ENCODE measurements at places on chromosomes 1 and 21.

GRCh38 chr1:32891241-32891570 is 4.9 kb downstream of the HPCA start:
- ATAC-seq = no peak

DNA sequence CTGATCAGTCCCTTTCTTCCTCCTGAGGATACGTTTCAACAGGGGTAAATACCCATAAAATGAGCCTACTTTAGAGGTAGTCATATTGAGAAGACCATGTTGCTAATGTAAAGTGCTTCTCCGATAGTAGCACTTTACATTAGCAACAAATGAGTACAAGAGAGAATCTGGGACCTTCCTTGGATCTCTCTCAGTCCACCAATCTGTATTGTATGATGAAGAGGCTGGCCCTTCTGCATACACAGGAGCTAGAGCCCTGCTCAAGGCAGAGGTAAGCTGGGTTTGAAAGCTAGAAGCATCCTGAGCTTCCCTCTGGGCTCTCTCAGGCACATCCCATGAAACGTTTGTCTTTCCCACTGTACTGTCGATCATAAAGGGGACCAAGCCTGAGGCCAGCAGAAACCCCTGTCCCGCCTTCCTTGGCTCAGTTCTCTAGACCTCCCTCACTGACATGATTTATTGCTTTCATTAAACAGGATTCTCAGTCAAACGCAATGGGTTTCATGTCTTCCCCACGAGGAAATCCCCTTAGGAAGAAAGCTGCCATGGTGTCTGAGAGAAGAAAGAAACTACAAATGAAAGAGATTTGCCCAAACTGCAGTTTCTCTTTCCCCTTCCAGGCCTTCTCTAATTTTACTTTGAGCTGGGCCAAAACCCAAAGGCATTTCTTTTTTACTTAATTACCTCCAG is 62.8 kb upstream of the BCAR3 start:
- ATAC-seq = peak; percentile 37

DNA sequence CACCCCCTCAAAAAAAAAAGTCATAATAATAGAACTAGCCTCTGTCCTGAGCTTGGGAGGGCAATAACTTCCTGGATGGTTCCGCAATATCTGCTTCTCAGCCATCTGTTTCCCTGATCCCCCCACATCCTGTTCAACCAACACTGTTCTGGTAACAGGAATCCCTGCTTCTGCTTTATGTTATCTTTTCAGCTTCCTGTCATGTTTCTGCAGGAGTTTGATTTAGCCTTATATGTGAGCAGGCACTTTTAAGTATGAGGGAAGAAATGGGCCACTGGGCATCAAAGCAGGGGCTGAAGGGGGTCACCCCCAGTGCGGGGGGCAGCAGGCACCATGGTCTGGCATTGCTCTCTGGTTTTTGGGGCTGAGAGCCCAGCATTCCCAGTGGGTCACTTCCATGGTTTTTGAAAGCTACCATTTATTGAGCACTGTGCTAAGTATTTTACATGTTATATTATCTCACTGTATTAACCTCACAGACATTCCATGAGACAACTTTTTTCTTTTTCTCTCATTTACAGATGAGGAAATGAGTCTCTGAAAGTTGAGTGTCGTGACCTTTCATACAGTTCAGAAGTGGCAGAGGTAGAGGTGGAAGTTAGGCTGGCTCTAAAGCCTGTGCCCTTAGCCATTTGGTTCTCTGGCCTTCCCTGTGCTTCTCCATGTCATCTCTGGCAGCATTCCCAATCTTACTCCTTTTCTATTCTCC is 61.9 kb downstream of the DNTTIP2 start:
- ATAC-seq = no peak

GRCh38 chr21:27513016-27513415 is 546.1 kb upstream of the ADAMTS5 start:
- ATAC-seq = no peak

DNA sequence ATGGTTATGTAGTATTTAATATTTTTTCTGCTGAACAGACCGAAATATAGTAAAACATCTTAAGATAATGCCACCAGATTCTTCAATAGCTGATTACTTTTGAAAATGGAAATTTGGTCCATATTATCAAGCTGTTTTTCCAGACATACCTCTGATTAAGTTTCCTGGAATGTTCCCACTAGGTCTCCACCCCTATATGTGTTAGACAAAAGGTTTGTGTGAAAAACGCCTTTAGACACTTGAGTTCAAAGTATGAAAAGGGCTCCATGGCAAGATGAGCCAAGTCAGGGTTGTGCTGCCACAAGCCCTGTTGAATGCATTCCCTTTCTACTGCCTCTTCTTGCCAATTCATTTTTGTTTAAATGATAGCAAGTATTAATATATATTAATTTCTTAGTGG is 52.7 kb downstream of the ZBTB17 start:
- ATAC-seq = no peak

DNA sequence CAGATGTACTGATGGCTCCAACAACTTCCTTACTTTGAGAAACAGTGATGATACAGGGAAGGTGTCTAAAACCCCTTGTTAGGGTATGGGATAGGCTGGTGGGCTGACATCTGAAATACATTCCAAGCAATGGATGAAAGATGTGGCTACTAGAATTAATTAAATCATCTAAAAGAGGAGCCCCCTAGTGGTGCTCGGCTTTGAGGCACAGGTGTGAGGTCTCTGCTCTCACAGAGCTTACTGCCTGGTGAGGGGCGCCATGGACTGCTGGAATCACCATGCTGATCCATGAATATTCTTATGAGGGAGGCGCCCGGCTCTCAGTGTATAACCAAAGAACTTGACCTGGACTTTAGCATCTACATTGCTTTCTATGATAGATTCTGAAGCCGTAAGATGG is 48.5 kb downstream of the GNG4 start:
- ATAC-seq = peak; percentile 82

- ATAC-seq = no peak
These were observed 375.1 kb upstream of the ZP4 start for GRCh38 chr1:238265866-238266265.

DNA sequence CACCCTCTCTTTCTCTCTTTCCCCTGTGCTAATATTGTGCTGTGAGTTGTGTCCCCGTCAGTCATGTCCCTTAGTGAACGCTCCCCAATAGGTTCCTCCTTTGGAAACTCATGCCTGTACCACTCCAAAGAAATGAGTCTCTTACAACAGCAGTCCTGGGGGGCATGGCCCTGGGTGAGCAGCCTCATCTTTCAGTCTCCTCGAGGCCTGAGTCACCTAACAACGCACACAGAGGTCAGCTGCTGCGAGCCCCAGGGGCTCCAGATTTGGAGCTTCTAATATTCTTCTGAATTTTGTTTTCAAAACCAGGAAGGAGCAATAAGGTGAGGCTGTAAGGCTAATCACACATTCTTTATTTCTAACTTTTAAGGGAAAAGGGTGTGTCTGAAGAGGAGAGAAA is 30.5 kb upstream of the ZBTB8A start:
- ATAC-seq = no peak

DNA sequence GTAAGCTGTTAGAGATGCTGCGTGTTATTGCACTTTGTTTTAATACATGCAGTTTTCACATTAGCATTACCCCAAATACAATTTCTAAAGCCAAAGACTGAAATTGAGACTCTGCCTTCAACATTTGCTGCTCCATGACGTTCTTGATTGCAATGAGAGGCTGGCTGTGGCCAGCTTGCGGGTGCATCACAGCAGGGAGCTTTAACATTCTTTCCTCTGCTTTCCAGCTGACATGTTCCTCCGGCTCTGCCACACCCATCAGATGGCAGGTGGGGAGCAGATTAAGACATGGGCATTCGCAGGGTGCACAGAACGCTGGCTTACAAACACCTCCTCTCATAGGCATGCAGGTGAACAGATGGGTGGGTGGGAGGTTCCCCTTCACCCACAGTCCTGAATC is 314.1 kb downstream of the DISC1 start:
- no peak for ATAC-seq

GRCh38 chr21:20999659-21000058 is 1.4 kb downstream of the NCAM2 start:
- ATAC-seq = no peak

GRCh38 chr21:30255679-30256078 is 27.1 kb downstream of the KRTAP24-1 start:
- ATAC-seq = no peak

DNA sequence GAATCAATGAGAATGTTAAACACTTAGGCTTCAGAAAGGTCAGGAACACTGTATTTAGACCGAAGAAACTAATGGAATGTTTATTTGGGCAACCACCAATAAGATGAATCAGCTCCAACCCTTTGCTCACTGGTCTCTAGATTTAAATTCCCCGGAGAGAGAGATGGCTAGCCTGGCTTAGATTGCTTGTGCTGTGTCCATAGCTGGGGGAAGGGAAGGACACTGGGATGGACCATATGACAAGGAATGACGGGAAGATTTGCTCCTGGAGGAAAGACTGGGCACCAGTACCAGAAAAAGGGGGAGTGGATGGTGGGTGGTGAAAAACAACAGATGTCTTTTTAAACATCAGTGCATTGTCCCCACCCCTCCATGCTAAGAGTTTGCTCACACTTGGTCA is 426.6 kb downstream of the DUSP10 start:
- no peak for ATAC-seq

- ATAC-seq = no peak
These were observed 145.4 kb downstream of the GALNT2 start for GRCh38 chr1:230212405-230212936.

GRCh38 chr1:93675271-93675670 is 6.4 kb downstream of the BCAR3 start:
- ATAC-seq = no peak

DNA sequence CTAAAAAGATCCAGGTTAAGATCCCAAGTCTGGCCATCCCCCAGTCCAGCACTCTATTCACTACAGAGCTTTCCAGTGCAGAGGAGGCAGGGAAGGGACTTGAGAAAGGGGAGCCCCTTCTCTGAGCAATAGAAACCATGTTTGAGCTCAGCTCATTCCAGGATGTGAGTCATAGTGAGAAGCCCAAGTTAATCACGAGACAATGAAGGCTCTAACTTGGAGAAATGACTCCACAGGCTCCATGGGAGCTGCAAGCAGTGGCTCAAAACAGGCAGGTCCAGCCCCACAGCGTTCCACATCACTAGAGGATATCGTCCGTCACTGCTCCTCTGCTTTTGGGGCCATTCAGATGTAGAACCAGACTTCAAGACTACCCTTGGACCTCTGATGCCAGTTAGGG is 59.1 kb downstream of the CAMK2N1 start:
- ATAC-seq = peak; percentile 45

DNA sequence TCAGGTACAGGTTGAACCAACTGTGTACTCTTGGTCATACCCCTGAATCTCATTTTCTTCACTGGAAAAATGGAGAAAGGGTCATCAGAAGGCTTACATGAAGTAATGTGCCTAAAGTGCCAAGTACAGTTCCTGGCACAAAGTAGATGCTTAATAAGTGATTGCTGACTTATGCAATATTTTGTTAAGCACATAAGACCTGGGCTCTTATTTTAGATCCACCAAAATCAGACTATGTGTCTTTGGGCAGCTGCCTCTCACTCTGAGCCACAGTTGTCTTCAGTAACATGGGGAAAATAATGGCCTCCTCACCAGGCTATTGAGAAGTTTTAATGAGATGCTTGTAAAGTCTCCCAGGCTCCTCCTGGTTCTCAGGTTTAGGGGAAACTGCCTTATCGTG is 74.3 kb upstream of the TRABD2B start:
- ATAC-seq = no peak

GRCh38 chr1:226979517-226980121 is 39.5 kb downstream of the COQ8A start:
- ATAC-seq = no peak

GRCh38 chr1:163670989-163671757 is 349.4 kb downstream of the NUF2 start:
- ATAC-seq = no peak

DNA sequence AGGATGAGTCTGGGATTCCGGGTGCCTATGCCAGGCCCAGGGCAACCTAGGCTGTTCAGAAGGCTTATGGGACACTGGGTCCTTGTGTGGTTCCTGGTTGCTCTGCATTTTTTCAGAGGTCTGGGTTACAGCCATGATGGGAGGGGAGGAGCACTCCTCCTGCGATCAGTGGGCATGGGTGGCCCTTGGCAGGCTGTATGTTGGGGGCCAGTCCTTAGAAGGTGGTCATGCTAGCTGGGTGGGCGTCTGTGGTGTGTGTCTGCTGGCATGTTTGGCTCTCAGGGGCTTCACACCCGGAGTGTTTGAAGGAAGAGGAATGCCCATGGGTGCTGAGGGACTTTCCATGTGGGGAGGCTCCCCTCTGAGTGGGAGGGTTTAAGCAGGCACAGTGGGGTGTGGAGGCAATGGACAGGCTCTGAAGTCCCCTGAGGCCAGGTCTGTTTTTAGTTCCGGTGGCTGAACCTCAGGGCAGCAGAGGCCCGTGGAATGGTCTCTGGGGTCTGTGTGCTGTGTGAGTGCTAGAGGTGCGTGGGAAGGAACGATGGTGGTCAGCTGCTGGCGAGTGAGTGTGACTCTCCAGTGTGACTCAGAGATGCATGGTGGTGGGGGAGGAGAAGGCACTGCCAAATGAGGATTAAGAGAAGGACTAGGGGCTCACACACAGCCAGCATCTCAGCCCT is 25.3 kb downstream of the CACNA1E start:
- peak; percentile 35 for ATAC-seq

DNA sequence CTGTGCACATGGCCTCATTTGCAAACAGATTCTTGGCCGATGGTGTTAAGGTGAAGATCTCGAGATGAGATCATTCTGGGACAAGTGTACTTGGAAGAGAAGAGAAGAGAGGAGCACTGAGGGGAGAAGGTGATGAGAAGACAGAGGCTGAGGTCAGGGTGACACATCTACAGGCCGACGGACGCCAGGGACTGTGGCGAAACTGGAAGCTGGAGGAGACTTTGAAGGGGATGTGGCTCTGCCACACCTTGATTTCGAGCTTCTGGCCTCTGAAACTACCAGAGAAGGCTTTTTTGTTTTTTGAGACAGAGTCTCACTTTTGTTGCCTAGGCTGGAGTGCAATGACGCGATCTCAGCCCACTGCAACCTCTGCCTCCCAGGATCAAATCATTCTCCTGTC is 137.5 kb upstream of the TMEM51 start:
- ATAC-seq = no peak

DNA sequence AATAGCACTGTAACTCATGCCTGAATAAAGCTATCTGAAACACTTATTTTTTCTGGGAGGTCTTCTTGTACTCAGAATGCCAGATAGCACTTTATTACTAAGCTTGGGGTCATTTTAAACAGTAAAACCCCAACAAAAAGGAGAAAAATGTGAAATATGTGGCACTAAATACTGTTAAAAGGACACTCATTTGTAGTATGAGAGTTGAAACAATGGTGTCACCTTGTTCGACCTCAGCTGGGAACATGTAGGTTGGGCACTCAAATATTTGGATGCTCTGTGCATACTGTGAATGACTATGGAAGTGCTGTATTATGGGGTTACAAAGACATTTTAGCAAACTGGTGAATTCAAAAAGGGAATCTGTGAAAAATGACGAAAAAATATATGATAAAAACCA is 53.9 kb downstream of the SELENOF start:
- no peak for ATAC-seq

GRCh38 chr1:29756085-29756484 is 519.8 kb downstream of the PTPRU start:
- ATAC-seq = no peak
